Umbilical cord (tissue), 2 donors: ENCODE measurements at places on chromosomes 3 and 15.

DNA sequence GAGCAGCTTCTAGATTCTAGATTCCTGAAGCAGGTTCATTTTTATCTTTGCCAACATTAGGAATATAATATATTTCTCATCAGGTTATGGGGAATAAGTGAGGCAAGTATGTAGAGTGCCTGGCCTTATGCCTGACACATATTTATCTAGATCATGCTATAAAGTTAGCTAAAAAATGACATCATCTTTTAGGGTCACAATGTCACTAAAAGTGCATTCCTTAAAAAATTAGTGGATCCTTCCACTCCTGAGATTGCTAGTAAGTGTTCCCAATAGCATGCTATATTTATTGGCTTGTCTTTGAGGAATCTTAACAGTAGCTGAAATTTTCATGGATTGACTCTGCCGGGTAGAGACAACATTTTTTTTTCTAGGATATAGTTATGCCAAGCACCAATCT is 305.9 kb upstream of the TMCO5A start:
- DNase-seq = no peak

GRCh38 chr3:50491023-50491422 is 12.4 kb downstream of the CACNA2D2 start:
- no peak for DNase-seq

DNA sequence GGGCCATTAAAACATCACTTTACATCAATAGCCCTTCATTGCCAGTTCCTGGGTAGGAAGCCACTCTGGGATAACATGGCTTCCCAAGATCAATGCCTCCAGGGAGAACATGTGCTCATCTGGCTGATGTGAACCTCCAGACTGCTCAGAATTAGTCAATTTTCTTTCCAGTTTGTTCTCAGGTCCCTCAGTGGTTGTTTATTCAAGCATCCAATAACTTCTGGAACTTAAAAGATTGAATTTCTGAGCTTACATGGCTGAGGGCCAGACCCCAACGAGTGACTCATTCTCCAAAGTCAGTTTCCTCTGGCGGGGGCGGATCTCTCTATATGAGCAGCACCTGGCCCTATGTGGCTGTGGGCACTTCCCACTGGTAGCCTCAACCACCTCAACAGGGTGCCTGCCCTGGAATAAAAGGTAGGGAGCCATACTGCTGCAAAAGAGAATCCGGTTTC is 34.0 kb downstream of the LYZL4 start:
- DNase-seq = peak; percentile 66

DNA sequence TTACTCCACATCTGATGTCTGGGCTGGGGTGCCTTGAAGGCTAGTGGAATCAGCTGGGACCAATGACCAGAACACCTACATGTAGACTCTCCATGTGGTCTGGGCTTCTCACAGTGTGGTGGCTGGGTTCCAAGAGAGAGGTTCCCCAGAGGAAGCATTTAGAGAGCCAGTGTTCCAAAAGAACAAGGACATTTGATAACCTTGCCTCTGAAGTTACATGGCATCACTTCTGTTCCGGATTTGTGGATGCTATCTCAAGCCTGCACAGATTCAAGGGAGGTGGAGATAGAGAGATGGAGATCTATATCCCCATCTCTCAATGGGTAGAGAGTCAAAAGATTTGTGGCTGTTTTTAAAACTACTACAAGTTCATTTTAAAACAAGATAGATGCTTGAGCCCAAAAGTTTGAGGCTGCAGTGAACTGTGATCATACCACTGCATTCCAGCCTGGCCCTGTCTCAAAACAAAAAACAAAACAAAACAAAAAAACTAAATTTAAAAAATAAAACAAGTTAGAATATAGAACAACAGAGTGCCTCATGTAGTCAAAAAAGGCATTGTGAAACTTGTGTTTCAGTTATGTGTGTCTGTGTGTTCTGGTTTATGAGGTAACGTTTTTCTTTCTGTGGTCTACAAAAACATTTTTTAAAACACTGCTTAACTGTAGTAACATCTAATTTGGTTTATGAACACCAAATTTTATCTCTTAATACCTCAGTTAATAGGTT is 44.8 kb downstream of the PDE8A start:
- DNase-seq = no peak

- no peak for DNase-seq
These were observed 123.2 kb downstream of the GOLIM4 start for GRCh38 chr3:167972502-167972901.

GRCh38 chr3:105950881-105951600 is 82.2 kb upstream of the CBLB start:
- DNase-seq = peak; percentile 46

DNA sequence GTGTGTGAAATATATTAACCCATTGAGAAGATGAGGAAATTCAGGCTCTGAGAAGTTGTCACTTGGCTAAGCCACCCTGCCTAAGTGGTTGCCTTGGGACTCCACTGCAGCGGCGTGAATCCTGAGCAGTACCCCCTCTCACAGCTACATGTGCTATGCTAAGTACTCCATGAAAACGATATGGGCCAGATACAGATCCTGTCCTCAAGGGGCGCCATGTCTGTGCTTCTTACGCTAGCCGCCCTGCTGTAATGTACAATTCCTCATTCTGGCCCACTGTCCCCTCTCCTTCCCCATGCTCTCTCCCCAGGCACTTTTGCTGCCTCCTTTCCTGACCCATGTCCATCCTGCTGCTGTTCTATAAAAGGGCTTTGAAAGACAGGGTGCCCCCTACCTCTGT is 140.3 kb downstream of the FEZF2 start:
- DNase-seq = no peak

DNA sequence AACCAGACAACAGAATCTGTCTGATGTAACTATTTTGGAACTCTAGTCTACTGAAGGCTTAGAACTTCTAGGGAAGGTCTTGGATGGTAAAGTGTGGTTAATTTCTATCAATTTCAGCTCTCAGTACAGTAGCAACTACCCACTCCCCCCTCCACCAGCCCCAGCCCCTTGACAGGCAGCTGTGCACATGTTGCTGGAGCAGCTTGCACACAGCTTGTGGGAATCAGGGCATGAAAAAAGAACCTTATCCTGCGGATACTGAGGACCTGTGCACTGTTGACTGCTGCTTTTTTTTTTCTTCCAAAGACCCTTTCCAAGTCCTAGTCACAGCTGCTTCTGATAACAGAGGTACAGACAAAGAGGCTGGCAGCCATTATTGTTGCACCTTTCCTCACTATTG is 81.5 kb upstream of the UBP1 start:
- DNase-seq = no peak

- DNase-seq = no peak
These were observed 9.4 kb upstream of the PARP6 start for GRCh38 chr15:72281713-72282112.

- no peak for DNase-seq
These were observed 241.8 kb upstream of the SLCO3A1 start for GRCh38 chr15:91611561-91612323.

GRCh38 chr3:10516544-10517452 is 11.4 kb upstream of the ATP2B2 start:
- DNase-seq = no peak

GRCh38 chr3:37544869-37545352 is 316.8 kb upstream of the CTDSPL start:
- no peak for DNase-seq

GRCh38 chr3:28768439-28768838 is 419.8 kb upstream of the AZI2 start:
- no peak for DNase-seq

DNA sequence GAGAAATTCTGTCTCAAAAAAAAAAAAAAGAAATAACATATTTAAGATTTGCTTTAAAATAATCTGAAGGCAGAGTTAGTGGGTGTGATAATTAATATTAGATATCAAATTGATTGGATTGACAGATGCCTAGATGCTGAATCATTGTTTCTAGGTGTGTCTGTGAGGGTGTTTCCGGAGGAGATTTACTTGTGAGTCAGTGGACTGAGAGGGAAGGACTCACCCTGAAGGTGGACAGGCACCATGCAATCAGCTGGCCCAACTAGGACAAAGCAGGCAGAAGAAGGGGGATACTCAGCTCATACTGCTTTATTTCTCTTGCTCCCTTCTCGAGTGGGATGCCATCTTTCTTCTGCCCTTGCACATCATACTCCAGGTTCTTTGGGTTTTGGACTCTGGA is 16.7 kb upstream of the RPL24 start:
- DNase-seq = no peak

- no peak for DNase-seq
These were observed 201.3 kb upstream of the SLC2A2 start for GRCh38 chr3:171227828-171228227.

DNA sequence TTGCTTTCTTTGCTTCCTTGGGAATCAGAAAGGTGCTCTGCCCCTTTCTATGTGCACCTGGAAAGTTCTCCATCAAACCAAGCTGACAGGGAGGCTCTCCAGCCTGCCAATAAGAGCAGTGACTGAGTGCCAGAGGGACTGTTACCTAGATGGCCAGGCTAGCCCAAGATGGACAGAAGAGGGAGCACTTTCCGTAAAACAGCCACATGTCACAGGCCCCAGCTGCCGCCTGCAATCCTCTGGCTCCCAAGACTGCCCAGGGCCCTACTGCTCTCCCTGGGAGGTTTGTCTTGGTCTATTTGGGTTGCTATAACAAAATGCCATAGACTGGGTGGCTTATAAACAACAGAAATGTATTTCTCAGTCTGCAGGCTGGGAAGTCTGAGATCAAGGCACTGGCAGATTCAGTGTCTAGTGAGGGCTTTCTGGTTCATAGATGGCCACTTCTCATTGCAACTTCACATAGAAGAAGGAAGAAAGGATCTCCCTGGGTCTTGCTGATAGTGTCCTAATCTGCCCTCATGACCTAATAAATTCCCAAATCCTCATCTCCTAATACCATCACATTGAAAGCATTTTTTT is 72.3 kb downstream of the TAMM41 start:
- DNase-seq = peak; percentile 37

GRCh38 chr15:81959196-81959595 is 86.6 kb downstream of the MEX3B start:
- DNase-seq = no peak

DNA sequence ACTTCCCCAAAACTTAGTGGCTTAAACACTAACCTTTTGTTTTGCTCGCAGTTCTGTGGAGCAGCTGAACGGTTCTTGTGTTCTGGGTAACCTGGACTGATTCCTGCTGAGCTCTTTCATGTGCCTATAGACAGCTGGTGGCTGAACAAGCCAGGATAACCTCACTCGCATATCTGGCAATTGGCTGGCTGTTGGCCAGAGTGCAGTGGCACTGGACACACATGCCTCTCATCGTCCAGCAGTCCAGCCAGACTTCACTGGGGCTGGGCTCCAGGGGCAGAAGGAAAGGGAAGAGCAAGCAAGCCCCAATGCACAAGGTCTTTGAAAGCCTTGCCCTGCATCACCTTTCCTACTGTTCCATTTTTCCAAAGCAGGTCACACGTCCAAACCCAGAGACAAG is 53.6 kb upstream of the GATA2 start:
- DNase-seq = no peak

GRCh38 chr3:12854565-12854964 is 13.2 kb upstream of the RPL32 start:
- no peak for DNase-seq

GRCh38 chr3:133367403-133367802 is 32.5 kb upstream of the BFSP2 start:
- no peak for DNase-seq

- no peak for DNase-seq
These were observed 9.0 kb upstream of the RPS17 start for GRCh38 chr15:82549199-82549665.

- no peak for DNase-seq
These were observed 200.3 kb upstream of the IL12A start for GRCh38 chr3:159788291-159788690.

- DNase-seq = no peak
These were observed 26.7 kb downstream of the ISL2 start for GRCh38 chr15:76363251-76363650.

GRCh38 chr3:15578289-15578867 is 23.0 kb downstream of the HACL1 start:
- DNase-seq = no peak

- no peak for DNase-seq
These were observed 24.5 kb upstream of the GMNC start for GRCh38 chr3:190886945-190887344.

DNA sequence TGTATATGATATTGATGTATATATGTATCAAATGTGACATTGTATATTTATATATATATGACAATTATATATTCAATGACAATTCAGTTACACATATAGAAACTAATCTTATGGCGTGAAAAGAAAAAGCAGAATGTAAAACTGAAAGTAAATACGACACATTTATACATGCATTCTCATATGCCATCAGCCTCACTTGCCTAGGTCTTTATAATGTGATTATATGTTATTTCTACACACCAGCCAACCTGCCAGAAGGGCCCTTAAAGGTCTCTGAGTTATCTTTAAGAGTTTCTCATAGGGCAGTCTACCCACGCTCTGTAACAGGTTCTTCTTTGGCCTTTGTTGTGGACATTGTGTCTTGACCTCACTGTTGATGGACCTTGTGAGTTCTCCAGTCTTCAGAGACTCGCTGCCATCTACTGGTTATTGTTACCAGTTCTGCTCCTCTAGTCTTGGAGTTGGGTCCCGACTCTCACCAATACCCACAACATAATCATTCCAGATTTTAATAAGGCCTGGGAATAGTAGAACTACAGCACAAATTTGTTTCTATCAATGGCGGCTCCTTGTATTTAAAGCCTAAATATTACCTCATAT is 371.5 kb upstream of the GOLIM4 start:
- DNase-seq = peak; percentile 49

- DNase-seq = peak; percentile 44
These were observed 23.9 kb upstream of the SLTM start for GRCh38 chr15:58957101-58957973.

- DNase-seq = no peak
These were observed 3.3 kb upstream of the GMNC start for GRCh38 chr3:190865828-190866227.

- peak; percentile 29 for DNase-seq
These were observed 3.3 kb downstream of the TUBGCP5 start for GRCh38 chr15:23035964-23036566.

- no peak for DNase-seq
These were observed 1.3 kb upstream of the ETV5 start for GRCh38 chr3:186109897-186110803.

- peak; percentile 95 for DNase-seq
These were observed 290.5 kb downstream of the PLCL2 start for GRCh38 chr3:17175187-17175807.

GRCh38 chr3:2968475-2968874 is 141.7 kb downstream of the IL5RA start:
- no peak for DNase-seq

- DNase-seq = no peak
These were observed 60.3 kb upstream of the IQSEC1 start for GRCh38 chr3:13133471-13133981.

GRCh38 chr3:31762888-31763351 is 218.1 kb downstream of the OSBPL10 start:
- DNase-seq = no peak
